ENCODE measurements at places on chromosomes 12 and 14. TPM values are rescaled to one million over a fixed set of nuclear protein-coding genes. Genes with fewer than 3 reads are reported as not detected.

- peaks cover 5% of the 10 kb centered on the region for H3K27me3 ChIP-seq
- H3K36me3 ChIP-seq = no peaks in the 10 kb centered on the region
- no peak for DNase-seq
- no peak overlapping the region for H3K27ac ChIP-seq
- no peak overlapping the region for H3K4me3 ChIP-seq
Measured at GRCh38 chr14:87883750-87884149, 109.2 kb downstream of the GALC start.

Gene SELPLG
- total RNA-seq = 159 TPM

DNA sequence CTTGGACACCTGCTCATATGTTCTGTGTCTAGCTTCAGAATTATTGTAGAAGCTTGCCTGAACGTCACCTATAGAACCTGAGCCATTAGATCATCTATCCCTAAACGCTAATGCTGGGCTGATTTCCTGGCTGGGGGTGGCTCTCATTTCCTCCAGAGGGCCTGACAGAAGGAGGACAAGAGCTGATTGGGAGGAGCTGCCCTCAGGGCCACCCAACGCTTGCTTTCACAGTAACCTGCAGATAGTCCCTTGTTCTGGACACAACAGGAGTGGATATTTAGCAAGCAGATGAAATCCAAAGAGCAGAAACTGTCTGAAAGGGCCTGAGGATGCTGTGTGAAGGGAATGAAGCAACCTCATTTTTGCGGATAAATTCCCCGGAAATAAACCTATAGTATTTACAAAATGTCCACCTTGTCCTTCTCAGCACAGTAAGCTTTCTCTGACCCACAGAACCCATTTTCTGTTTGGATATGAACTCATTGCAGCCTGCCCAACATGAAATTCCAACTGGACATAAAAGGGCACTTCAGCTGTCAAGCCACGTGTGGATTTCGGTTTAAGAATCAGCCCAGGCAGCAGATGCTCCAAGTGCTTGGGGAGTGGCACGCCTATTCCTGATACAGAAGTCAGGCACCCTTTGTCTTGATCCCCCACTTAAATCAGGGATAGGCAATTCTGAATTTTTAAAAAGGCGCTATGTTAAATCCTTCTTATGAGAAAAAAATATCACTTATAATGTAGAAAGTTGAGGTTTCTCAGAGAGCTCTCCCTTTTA is 32.8 kb upstream of the TUBA1C start:
- H3K4me3 ChIP-seq = no peak overlapping the region
- peaks cover 6% of the 10 kb centered on the region for H3K4me1 ChIP-seq
- no peak overlapping the region for H3K27ac ChIP-seq
- DNase-seq = no peak
- no peaks in the 10 kb centered on the region for H3K36me3 ChIP-seq

Gene EGLN3
- 12.8 TPM for total RNA-seq

DNA sequence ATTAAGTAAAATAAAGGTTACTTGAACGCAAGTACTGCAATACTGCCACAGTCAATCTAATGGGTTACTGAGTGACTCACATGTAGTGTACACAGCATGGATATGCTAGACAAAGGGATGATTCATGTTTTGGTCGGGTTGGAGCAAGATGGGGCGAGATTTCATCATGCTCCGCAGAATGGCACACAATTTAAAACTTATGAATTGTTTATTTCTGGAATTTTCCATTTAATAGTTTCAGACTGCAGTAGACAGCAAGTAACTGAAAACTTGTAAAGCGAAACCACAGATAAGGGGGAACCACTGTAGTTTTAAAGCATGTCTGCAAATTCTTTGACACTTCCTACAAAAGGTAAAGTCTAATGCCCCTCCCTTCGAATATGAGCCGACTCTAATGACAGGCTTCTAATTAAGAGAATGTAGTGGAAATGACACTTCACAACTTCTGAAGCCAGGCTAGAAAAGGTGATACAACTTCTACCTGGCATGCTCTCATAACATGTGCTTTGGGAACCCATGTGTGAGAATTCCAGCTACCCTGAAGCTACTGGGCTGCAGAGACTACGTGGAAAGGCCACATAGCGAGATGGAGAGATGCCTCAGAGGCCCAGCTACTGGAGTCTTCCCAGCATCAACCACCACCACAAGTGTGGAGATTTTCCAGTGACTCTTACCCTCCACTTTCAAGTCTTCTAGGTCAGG is 13.9 kb upstream of the TCP11L2 start:
- DNase-seq = no peak
- peaks cover 7% of the 10 kb centered on the region for H3K4me1 ChIP-seq
- H3K4me3 ChIP-seq = no peak overlapping the region
- no peaks in the 10 kb centered on the region for H3K36me3 ChIP-seq
- H3K27ac ChIP-seq = no peak overlapping the region

DNA sequence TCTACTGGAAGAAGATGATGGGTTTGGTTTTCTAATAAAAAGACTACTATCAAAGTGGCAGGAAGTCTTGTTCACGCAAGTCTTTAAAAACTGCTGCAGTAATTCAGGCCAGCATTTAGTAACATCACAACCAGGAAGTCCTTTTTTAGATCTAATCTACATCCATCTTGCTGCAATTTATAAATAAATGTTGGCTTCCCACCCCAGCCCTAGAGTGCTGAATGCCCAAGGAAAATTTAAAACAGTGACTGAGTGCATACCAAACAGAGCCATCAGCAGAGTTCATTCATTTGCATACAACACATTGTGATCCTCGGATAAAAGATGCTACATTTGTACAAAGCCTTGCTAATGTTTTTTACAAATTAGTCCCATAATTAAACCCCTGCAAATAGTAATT is 72.1 kb downstream of the PHLDA1 start:
- no peaks in the 10 kb centered on the region for H3K27me3 ChIP-seq
- H3K27ac ChIP-seq = peak overlapping the region; percentile 72
- H3K4me3 ChIP-seq = peak overlapping the region; percentile 5
- H3K4me1 ChIP-seq = peaks cover 23% of the 10 kb centered on the region
- no peak for DNase-seq

Data from activated naive CD8-positive, alpha-beta T cell treated with anti-CD3 and anti-CD28 coated beads, Interleukin-2, amount 10 ng/mL, durations not matched to agents 7 days and 5 days (primary cell).